ENCODE measurements at places on chromosomes 12 and 14.

DNA sequence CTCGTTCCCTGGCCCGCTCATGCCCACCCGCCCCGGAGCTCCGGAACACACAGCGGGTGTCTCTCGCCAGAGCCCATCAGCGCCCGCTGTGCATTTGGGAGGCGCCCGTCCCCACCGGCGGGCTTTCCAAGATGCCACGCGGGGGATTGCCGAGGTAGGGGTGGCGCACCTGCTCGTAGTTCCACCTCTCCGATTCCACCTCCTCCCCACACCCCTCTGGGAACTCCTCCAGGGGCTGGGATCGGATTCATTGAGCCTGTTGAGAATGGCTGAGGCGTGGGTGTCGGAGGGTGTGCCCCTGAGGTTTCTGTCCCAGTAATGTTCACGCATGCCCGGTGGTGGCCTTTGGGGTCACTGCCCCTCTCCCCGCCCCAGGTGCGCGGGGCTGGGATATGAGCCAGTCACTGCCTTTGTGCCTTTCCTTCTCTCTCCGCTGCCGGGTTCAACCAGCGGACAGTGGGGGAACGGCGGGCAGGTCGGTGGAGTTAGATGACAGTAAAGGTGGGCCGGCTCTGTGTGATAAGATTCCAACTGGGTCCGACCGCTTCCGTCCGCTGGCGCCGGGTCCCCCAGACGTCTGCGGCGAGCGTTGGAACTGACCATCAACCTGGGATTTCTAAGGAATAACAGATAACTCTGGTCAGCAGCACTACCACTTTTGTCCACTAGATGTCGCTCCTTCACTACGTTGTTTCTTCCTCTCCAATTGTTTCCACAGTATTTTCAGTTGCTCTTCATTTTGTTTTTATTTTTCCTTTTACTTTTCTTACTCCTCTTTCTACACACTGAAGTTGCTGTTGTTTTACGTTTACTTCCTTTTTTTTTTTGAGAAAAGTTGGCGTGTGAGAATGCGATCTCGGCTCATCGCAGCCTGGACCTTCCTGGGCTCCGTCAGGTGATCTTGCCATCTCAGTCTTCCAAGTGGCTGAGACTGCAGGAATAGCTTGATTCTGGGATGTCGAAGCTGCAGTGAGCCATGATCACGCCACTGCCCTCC lies 178.1 kb upstream of the ALG10B start:
- peak; percentile 44 for DNase-seq

- no peak for DNase-seq
Observed at GRCh38 chr14:89027097-89027740, 202.8 kb downstream of the TTC8 start.

- no peak for DNase-seq
Observed at GRCh38 chr12:56991319-56992246, 14.8 kb downstream of the ZBTB39 start.

DNA sequence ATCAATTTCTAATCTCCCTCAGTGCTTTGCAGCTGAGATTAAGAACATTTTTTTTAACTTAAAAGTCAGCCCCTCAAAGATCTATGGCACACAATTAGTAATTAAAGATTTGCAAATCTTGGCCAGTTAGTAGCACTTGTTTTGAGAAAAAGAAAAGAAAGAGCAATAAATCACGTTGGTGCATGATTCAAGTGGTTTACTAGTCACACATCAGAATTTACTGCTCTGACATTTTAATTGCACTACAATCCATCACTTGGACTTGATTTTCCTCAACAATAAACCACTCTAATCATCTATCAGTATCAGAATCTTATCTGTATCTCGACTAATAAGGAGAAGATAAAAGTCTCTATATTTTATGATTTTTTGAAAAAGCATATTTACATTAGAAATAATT lies 154.3 kb downstream of the HELB start:
- DNase-seq, result no peak

DNA sequence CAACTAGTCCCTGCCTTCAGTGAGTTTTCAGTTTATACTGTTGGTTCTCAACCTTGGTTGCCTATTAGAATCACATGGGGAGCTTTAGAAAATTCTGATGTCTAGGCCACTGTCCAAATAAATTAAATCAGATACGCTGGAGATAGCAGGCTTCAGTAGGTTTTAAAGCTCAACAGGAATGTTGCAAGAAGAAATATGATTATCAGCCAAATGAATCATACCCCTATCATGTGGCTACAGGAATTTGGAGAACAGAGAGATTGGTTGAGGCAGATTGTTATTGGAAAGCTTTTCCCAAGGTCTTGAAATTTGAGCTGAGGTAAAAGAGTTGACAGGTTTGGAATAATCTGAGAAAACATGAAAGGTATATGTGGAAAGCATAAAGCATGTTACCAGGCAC lies 125.3 kb downstream of the WIF1 start:
- DNase-seq, result no peak

DNA sequence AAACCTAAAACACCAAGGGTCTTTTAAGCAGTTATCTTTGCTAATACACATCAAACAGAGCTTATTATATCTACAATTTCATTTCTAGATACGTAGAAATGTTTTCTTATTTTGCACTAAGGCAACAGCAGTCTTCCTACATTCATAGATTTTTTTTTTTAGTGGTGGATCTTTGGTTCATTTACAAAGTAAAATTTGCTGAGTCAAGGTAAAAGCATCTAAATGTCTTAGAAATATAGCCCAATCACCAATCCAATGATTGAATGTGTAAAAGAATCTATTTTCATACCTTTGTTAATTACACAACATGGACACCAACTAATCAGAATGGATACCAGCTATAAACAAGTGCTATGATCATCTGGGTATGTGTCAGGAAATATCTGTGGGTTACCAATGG lies 272.2 kb upstream of the TMPO start:
- DNase-seq, result no peak

GRCh38 chr14:23930742-23931141 lies 22.8 kb upstream of the DHRS4 start:
- DNase-seq, result no peak

GRCh38 chr14:79111987-79112501 lies 941.9 kb downstream of the NRXN3 start:
- DNase-seq, result no peak

- DNase-seq, result no peak
Observed at GRCh38 chr12:128268379-128268995, 1.5 kb downstream of the TMEM132C start.

GRCh38 chr14:39977198-39977597 lies 545.0 kb upstream of the FBXO33 start:
- DNase-seq, result no peak

DNA sequence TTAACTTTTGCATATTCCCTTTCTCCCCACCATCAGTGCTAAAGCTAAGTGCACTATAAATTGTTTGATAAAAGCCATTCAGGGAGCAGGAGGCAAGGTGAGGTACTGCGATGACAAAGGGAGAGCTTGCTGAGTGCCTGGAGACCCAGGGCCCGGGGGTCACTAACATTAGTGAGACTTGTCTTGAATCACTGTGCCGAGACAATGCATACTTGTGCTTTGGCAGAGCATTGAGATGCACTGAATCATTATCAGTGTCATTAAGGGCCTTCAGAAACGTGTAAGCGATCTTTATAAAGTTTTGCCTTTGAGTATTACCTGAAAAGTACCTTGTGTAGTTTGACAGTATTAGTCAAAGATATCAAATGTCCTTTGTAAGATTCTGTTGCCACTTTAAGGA lies 447.5 kb downstream of the PCNX1 start:
- DNase-seq, result no peak

DNA sequence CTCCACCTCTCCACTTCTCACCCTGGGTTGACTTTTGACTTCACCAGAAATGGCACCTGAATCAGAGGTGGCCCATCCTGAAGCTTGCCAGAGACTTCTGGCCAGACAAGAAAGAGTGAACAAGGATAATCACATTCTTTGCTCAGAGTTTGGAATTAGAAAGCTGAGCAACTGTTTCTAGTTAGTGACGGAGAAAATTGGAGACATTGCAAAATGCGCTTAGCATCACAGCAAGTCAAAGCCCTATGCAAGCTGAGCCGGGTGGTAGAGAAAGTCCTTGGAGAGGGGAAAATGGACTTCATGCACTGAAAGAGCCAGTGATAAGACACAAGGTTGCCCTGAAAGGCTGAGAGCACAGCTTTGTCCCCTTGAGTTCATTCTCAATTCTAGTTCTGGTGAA lies 161.8 kb downstream of the PAH start:
- DNase-seq, result no peak

GRCh38 chr12:101221301-101221700 lies 11.3 kb upstream of the SLC5A8 start:
- no peak for DNase-seq

GRCh38 chr14:80805136-80805535 lies 136.4 kb downstream of the CEP128 start:
- no peak for DNase-seq

DNA sequence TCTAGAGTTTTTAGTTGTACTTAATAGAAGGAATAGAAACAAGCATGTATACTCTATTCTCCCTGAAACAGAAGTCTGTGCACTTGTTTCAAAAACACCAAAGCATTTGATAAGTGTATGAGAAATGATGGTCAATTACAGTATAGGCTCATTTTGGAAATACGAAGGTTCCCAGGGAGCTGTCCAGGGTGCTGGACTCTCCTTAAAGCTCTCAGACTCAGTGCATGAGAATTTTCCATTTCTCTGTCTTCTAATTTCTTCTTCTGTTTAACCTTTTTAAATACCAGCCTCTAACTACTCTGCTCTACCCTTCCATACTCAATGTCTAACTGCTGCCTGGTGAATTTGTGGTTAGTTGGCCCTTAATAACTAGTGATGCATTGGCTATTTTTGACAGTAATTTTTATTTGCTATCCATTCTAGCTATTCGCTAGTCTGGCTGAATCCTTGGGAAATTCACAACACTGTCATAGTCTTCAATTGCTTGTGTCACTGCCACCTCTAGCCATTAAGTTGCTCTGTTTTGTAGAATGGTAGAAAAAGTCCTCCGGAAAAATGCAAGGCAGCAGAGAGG lies 229.2 kb downstream of the NRXN3 start:
- no peak for DNase-seq

- no peak for DNase-seq
Observed at GRCh38 chr12:80710727-80711449, 3.5 kb downstream of the MYF6 start.

DNA sequence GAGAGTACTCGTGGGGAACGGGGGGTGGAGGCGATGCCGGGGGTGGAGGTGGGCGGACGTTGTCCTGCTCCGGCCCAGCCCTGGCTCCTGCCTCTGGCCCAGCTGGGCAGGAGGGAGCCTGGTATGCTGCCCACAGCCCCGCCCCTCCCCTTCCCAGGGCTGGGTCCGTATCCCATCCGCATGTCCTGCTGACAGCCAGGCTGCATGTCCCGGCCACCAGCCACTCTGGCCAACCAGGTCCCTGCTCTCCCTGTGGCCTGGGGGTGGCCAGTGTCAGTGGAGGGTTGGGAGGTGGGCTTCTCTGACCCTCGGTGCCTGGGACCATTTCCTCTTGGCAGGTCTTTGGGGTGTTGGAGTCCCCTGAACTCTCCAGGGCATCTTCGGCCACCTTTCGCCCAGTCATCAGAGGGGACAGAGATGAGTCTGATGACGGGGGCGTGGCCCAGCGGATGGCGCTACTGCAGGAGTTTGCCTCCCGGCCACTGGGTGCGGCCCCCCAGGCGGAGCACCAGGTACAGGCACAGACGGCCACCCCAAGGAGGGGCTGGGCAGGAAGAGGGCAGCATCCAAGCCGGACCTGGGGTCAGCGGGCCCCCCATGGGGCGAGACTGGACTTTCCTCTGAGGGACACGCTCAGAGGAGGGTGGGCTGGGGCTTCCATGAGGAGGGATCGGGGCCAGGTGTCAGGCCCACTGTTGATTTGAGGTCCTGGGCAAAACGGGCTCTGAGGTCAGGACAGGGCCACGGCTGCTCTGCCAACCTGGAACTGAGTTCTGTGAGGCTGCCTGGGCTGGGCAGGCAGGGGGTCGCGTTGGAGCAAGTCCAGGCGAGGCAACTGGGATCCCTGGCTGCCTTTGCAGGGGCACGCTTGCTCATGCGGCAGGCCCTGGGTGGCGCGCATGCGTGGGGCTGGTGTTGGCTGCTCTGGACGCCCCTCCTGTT lies 20.2 kb downstream of the CEP170B start:
- no peak for DNase-seq

DNA sequence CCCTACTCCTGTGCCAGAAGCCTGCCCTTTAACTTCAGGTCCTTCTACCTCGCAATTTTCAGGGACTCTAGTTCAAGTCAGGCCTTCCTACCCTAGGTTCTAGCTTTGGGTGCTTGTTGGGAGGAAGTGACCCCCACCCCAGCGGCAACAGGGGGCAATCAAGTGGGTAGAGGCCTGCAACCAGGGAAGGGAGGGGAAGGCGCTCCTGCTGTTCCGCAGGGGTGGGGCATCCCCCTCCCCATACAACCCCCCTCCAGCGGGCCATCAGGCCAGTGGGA lies 204 bp upstream of the PRPH start:
- no peak for DNase-seq

- no peak for DNase-seq
Observed at GRCh38 chr14:66708267-66708666, 200.3 kb downstream of the GPHN start.

DNA sequence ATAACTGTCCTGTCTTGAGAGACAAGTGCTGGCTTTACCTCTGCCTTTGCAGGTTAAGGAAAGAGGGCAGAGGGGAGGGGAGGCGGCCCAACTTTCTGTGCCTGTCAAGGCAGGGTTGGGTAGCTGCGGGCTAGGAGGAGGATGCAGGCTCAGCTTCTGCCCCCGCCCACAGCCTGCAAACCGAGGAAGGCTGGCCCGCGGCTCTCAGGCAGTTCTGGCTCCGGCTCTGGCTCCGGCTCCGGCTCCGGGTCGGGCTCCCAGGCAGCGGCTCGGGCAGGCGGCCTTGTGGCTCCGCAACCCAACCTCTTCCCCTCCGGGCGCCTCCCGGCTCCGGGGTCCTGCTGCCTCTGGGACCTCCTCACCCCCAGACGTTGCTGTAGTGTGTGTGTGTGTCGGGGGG lies 92.9 kb downstream of the TMEM30B start:
- DNase-seq, result no peak

DNA sequence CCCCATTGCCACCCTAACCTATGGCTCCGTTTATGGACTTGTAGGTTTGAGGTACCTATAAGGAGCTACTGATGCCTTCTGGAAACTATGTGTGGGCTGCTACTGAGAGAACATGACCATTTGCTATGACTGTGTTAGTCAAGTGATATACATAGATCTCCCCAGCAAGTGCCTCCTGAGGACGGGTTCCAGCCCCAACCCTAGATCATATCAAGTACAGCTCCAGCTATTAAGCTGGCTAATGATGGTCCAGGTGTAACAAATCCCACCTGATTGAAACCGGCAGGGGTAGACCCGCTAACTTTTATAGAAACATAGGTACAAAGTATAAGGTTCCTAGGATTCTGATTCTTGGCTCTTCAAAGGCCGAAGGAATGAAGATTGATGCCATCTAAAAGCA lies 23.7 kb downstream of the NINJ2 start:
- DNase-seq, result no peak

- no peak for DNase-seq
Observed at GRCh38 chr14:90539496-90539775, 142.6 kb downstream of the CALM1 start.

All from fibroblast of the conjunctiva (primary cell).